ENCODE measurements at places on chromosomes 11 and 22.

DNA sequence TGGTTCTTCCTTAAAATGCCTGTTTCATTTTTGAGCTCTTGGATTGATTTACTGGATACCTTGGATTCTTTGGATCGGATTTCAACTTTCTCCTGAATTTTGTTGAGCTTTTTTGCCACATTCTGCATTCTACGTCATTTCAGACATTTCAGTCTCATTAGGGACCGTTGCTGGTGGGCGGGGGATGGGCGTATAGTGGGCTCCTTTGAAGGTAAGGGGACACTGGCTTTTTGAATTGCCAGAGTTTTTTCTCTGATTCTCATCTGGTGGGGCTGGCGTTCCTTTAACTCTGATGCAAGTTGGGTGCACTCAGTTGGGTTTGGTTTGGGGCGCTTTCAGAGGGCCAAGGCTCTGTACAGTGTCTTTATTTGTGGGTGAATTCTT, 216.5 kb downstream of the DYNC2H1 start:
- peak; percentile 39 for DNase-seq

DNA sequence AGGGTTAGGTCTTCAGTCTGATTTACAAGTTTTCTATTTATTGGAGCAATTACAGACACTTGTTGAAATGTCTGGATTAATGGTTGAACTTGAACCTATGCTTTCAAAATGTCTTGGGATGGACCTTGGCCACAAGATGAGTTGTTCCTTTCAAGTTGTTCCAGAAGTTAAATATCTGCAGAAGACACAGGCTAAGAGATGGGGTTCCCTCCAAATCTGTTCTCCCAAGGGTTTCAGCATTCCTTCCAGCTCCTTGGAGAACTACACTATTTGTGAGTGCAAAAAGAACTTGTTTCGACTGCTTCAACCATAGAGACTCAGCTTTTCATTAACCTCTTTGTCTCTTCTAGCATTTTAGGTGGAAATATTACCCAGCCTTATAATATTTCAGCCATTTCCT, 189.0 kb upstream of the BLID start:
- DNase-seq = no peak

GRCh38 chr11:85811624-85812023, 683 bp upstream of the SYTL2 start:
- no peak for DNase-seq

DNA sequence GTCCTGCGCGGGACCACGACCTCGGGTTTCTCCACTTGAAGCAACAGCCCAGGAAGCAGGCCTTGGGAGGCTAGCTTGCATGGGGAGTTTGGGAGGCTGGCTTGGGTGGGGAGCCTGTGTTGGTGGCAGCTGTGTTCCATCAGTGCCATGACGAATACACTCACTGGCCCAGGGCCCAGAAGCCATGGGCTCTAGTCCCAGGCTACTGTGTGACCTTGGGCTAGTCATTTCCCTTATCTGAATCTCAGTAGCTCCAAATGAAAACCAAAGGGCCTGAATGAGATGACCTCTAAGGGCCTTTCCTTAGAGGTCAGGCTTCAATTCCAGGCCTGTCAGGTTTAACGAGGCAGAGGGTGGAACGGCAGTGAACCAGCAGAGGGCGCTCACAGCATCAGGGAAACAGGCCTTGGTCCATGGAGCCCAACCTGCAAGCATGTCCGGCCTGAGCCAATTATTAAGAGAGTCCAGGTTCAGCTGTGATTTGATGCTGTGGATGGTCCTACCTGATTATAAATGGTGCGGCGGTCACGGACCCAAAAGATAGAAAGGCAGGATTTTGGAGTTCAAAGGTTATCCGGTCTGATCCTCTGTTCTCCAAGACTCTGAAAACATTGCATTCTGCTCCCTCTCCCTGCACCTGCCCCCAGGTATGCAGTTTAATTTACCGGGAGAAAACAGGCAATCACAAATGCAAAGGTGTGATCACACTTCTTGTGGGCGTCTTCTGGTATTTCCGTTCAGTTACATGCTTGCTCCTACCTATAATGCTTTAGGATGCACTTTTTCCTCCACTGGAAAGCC, 15.9 kb downstream of the PTPN5 start:
- DNase-seq = peak; percentile 93

GRCh38 chr11:17116117-17116516, 38.6 kb upstream of the RPS13 start:
- DNase-seq = no peak

GRCh38 chr11:34072832-34073231, 21.3 kb downstream of the CAPRIN1 start:
- DNase-seq = no peak

- no peak for DNase-seq
Measured at GRCh38 chr22:35864545-35865165, 147.0 kb downstream of the APOL5 start.

- peak; percentile 82 for DNase-seq
Measured at GRCh38 chr22:39559456-39560105, 11.0 kb upstream of the CACNA1I start.

Measured in WTC11 (cell line).